ENCODE measurements at places on chromosomes 12 and 14.
A peak's percentile ranks its signal among the peaks of the same experiment; 100 is the strongest.

DNA sequence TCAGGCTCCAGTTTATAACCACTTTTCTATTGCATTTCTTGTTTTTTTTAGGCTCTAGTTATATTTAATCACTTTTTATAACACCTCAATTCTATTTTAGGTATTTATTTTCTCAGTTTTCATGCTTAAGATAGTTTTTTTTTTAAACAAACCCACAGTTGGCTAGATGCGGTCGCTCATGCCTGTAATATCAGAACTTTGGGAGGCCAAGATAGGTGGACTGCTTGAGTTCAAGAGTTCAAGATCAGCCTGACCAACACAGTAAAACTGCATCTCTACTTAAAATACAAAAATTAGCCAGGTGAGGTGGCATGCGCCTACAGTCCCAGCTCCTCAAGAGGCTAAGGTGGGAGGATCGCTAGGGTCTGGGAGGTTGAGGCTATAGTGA lies 93.0 kb downstream of the PPP1R12A start:
- DNase-seq: no peak

GRCh38 chr14:71525663-71526221 lies 406.5 kb upstream of the RGS6 start:
- DNase-seq: no peak

DNA sequence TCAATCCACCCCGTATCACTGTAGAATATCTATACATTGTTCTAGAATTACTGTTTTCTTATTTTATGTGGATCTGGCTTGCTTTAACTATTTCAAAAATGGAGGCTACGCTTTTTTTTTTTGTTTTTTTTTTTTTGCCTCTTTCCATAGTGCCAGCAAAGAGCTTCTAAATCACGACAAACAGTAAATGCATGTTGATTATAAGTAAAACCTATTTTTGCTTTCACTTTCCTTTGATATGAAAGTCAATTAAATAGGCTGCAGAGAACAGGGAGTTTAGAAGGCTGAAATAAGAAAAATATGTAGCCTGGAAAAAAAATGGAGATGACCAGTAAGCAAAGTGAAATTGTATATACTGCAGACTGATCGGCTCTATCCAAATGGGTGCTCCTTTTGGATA lies 112.3 kb upstream of the AMIGO2 start:
- DNase-seq: no peak

GRCh38 chr12:129750421-129750820 lies 153.4 kb downstream of the TMEM132D start:
- DNase-seq: no peak

- DNase-seq: no peak
Observed at GRCh38 chr12:66709893-66710292, 31.0 kb upstream of the GRIP1 start.

GRCh38 chr12:80936642-80937390 lies 918 bp downstream of the LIN7A start:
- no peak for DNase-seq

DNA sequence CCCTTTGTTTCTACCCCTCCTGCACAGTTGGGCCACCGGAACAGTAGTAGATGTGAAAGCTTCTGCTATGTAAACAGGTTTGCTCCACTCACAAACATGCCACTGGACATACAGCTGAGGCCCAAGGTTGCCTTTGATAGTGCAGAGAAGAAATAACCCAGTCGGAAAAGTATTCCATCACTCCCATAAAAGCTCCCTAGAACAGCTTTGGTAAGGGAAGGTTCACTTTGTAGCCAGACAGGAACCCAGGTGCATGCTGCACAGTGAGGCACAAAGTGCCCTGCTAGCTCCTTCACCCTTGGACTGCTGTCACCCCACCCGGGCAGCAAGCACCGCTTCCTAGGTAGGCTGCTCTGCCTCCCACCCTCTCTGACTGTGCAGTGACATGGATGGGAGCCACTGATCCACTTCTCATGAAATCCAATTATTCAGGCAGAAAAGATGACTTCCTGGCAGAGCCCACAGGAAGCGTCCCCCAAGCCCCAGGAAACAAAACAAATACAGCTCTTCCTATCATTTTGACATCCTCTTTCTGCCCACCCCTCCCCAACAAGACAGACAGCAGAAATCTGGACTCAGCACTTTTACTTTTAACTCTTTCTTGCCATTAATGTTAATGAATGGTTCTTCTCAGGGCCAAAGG lies 100.2 kb downstream of the SRGAP1 start:
- DNase-seq: no peak

GRCh38 chr12:8816448-8817050 lies 5.9 kb upstream of the A2ML1 start:
- no peak for DNase-seq

DNA sequence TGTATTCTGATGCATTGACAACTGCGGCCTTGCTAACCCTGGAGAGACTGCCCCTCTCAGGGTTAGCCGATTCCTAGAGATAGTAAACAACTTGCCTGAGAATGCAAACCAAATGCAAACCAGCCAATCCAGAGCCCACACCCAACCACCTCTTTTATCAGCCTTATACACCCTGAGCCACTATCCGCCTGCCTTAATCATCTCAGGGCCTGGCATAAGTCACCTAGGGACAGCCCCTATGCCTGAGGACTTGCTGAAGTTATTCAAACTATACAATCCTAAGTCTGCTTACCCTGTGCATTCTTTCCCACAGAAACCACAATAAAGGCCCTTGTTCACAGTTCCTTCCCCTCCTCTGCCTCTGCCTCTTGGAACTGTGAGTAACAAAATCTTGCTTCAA lies 177.2 kb downstream of the KCNA5 start:
- DNase-seq: no peak

DNA sequence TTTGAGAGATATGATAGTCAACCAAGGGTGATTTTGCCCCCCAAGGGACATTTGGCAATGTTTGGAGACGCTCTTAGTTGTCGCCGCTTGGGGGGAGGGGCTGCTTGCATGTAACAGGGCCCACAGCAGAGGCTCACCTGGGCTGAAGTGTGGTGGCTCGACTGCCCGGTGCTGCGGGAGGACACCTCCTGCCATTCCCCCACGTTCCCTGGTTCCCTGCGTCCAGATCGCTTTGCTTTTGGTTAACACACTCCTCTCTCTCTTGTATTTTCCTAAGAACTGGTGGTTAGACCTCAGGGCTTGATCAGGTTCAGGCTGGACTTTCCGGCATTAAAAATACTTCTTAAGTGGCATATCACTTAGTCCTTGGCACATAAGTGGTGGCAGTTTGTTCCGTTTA lies 18.9 kb downstream of the PPP2R5C start:
- no peak for DNase-seq

DNA sequence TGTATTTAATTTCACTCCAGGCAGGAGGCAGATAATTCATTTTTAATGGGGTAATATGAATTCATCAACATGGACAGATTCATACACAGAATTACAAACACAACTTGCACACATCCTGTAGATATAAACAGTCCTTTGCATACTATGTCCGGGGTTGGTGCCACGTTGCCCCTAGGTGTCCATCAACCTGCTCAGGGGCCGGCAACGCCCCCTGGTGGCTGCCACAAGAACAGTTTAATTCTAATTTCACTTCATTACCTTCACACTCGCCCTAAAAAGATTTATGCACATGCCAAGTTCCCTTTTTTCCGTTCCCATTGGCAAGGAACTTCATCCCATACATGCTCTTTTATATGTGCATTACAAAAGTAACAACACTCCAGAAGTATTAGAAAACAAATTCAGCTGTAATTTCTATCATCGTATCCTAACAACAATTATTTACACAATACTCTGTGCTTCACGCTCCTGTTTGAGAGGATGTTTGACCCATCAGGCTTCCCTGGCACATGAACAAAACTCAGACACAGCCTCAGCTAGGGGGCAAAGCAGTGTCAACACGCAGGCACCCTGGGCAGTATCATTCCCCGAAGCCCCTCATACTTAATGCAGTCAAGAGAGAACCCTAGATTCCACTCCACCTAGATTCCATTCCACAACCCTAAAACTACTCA lies 15.5 kb downstream of the MANSC1 start:
- peak; percentile 65 for DNase-seq

- no peak for DNase-seq
Observed at GRCh38 chr12:22625762-22626294, 857 bp downstream of the ETNK1 start.

DNA sequence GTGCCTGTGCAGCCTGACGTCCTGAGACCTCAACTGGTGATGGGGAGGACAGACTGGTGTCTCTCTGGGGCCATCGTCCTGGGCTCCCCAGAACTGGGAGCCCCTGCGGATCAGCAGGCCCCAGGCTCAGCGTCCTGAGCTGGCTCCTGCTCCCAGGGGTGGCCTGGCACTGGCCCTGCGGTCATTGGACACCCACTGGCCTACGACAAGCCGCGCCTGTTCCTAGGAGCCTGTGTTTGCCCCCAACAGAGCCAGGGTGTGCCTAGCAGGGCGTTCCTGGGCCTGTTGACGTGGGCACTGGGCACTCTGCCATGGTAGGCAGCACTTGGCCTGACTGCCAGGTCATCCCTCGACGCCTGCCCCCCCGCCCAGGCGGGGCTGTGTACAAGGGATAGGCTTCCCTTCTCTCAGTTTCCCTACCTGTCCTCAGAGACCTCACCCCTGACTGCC lies 8.4 kb downstream of the ADSS1 start:
- no peak for DNase-seq

DNA sequence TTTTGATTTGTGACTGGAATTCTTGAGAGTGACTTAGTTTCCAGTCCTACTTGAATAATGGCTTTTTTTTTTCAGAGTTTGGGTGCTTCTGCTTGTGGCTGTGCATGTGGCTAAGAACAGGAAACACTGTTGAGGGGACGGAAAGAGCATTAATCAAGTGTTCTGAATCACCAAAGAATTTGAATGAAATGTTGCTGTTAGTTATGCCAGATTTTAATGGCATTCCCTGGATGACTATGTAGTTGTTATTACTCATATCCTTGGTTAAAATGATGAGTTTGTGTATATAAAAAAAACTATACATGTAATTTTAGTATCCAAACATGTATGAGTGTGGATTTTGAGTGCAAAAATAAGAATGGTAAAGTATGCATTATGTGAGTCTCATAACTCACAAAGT lies 347.9 kb downstream of the BCAT1 start:
- DNase-seq: no peak

GRCh38 chr12:20426191-20426590 lies 57.9 kb downstream of the PDE3A start:
- DNase-seq: no peak

DNA sequence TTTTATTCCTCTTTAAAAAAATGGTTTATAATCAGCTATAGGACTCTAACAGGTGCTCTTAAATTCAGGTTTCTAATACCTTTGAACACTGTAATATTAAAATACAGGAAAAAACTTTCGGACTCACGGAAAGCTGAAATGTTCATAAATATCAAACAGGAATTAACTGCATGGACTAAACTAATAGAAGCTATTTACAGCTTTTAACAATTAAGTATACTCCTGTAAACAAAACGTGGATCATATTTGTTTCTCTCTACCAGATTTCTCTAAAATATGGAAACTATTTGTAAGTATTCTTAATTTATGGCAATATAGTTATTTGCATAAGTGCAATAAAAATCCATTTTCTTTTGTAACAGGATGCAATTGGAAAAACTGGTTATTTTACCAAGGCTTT lies 108.9 kb upstream of the RESF1 start:
- DNase-seq: no peak

DNA sequence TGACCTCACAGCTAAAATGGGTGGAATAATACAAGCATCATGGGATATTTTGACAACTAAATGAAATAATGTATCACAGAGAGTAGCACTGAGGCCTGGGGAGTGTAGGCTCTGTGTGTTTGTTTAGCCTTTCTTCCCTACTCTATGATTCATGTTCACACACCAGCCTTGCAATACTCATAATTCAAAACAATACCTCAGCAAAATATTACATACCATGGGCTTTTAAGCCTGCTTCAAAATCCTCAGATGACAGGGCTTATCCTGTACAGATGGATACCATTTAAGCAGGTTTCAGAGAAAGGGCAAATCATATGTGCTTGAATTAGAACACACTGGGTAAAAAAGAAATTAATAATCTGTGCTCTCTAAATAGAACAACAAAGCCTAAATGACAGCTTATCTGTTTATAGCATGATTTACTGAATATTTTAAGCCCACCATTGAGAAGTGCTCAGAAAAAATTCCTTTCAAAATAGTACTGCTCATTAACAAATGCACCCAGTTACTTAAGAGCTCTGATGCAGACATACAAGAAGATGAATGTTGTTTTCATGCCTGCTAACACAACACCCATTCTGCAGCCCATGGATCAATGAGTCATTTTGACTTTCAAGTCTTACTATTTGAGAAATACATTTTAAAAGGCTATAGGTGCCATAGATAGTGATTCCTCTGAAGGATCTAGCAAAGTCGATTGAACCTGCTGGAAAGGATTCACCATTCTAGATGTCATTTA lies 84.9 kb upstream of the ADAMTS20 start:
- DNase-seq: no peak

DNA sequence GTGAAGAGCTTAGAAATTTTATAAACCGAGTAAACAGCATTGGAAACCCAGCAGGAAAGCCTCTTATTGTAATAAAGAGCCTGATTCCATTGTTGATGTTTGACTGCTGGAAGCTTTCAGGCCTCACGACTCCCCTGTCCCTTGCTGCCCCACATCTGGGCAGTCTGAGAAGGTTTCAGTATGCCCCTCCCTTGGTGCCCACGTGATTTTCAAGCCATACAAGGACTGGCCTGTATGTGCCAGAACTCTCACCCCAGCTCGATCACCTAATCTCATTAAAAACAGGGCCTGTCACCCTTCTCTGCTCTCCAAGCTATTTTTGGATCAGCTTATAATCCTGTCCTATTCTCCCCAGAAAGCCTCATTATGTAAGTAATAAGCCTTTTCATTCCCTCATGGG lies 7.5 kb upstream of the PYROXD1 start:
- DNase-seq: no peak

All from activated CD8-positive, alpha-beta memory T cell treated with anti-CD3 and anti-CD28 coated beads, Interleukin-2, amount 50 U/mL, for 4 hours (primary cell).